ENCODE measurements at places on chromosomes 11 and 22.

DNA sequence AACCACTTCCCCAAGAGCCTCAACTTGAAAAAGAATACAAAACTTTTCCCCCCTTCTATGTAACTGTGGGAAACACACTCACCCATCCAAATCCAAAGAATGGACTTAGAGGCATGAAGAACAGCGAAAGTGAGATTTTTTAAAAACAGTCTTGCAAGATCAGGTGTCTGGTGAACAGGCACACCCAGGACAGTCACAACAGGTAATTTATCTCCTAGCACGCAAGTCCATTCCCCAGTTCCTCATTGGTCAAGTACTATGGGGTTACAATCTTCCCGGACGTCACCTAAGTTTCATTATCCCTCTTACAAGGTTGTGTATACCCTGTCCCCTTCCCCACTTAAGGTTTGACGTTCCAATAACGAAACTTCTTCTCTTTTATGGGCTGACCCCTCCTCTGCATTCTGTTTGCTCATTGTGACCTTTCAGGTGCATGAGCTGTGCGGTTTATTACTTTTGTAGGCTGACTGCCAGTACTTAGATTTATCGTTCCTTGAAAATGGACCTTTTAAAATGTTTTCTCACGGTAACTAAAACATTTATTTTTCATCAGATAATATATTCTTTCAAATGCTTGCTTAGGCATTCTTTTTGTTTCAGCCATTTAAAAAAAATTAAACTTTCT, 1401.9 kb downstream of the FAM181B start:
- DNase-seq, result no peak

DNA sequence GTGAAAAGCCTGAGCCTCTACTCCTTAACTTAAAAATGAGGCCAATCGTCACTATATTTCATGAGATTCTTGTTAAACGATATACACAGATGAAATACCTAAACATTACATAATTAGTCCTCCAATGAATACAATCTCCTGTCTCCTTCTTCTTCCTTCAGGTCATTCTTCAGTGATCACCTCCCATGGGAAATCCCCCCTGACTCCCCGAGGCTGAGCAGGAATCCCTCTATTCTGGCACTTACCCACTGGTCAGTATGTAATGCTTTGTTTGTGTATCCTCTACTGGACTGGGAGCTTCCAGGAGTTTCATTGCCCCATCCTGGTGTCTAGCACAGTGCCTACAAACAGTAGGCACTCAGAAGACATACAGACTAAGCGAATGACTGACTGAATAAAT, 52.3 kb downstream of the RAB38 start:
- DNase-seq, result no peak

DNA sequence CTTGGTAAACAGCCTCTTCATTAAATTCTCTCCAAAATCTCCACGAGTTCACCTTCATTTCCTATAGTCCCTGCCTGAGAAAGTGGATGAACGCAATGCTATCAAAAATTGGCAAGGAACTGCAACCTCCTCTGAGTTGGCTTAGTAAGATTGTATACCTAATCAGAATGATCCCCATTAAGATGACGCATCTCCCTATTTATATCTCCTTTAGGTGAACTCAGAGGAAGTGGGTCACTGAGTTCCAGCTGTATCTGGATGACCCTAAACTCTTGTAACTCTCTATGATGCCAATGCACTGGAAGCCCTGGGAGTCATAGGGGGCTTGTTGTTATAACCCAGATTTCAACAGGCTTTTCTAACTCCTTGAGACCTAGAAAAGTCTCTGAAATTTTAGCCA, 48.2 kb downstream of the OR10A6 start:
- DNase-seq, result no peak

- DNase-seq, result peak; percentile 69
Observed at GRCh38 chr11:128757235-128757711, 63.4 kb downstream of the FLI1 start.

DNA sequence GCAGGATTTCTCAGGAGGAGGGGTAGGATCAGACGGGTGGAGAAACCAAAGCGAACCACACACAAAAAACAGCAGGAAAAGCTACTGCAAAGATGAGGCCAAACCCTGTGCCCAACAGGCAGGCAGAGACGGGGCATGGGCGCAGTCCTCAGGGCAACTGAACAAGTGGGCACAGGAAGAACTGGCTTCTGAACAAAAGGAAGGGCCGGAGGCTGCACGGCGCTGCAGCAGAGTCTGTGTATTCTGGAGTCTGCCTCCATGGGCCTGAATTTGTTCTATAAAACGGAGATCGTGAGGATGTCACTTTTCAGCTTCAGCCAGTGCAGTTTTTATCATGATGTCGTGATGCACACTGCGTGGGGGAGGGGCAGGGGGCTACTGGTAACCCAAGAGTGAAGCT, 1026.0 kb downstream of the TBC1D22A start:
- no peak for DNase-seq

DNA sequence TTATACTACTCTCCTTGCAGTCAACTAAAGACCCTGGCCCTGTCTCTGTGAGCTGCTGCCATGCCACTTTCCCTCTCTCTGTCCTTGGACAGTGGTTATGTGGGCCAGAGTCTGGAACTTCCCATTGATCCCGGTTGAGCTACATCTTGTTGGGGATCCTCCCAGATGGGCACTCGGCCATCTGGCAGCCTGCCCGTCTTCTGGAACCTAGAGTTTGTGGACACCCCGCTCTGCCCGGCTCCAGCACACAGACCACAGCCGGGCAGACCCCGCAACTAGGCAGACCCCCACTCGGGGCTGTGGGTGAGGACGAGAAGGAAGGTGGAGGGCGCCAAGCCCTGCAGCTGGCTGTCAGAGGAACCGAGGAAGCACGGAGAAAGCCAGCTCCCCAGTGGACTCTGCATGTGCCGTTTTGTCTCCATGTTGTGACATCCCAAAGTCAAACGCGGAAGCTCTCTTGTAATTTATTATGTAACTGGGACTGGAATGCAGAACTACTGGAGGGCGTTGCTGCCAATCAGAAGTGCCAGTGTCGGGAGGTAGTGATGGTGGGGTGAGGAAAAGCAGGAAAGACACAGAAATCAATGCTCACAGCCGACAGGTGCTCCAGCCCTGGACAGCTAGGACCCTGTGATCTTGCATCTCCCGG, 207.7 kb downstream of the CEP164 start:
- peak; percentile 8 for DNase-seq

- DNase-seq, result peak; percentile 94
Observed at GRCh38 chr11:126062679-126063506, at the start of gene CDON. CDON (minus strand) TSS chr11:126062866; CDS start chr11:126023476, 39,390 bp downstream.

GRCh38 chr11:114070464-114071139, 11.1 kb downstream of the ZBTB16 start:
- no peak for DNase-seq

DNA sequence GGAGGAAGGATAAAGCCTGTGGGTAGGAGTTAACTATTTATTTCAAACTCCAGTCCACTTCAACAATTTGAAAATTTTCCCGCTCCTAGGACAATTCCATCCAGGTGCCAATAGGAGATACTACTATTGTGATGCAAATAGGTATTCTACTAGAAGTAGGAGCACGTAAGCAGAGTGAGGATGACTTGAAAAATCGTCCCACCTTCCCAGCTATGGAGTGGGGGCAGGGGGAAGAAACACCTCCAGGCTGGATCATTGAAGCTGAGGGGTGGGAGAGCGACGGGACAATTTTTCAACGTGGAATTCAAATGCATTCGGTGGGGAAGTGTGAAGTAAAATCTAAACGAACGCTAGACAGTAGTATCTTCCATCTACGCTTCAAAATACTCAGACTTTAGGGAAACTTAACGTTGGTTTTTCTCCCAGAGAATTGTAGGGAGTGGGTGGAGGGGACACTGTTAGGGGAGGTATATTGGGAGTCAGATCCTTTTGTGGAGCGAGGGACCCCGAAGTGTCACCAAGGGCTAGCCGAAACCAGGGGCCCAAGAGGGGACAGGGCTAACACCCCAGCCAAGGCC, 523 bp upstream of the ARHGAP42 start:
- no peak for DNase-seq

GRCh38 chr11:103862094-103862801, 174.2 kb upstream of the DDI1 start:
- no peak for DNase-seq

- no peak for DNase-seq
Observed at GRCh38 chr11:60566776-60567175, 51.6 kb downstream of the MS4A13 start.

DNA sequence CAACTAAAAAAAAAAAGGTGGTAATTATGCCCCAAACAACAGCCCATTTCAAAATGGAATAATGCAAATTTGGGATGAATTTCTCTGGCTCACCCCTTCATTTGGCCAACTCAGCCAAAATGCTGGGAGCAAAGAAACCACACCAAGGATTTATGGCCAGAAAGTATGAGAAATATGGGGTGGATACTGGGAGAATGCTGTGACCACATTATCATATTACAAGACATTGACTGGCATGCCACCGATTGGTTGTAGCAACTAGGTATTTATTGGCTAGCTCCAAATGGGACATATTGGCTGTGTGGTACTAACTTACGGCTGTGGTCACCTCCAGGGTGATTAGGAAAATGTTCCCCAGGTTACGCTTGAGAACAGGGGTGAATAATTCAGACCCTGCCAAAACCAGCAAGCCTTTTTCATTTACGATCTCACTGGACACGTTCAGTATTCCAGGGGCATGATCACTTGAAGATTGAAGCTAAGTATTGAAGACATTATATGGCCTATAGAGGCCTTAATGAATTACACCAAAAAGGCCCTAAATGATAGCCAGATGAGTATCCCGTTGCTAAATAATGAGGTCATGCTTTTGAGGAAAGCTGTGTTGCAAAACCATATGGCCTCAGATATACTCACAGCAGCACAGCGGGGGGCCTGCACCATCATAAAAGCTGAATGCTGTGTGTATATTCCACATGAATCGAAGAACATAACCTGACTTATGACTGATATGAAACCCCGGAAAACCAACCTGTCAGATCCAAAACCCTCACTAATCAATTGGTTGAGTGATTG, 3.8 kb upstream of the FDX1 start:
- DNase-seq, result peak; percentile 12

GRCh38 chr11:117442869-117443239, 115.2 kb downstream of the CEP164 start:
- DNase-seq, result no peak

DNA sequence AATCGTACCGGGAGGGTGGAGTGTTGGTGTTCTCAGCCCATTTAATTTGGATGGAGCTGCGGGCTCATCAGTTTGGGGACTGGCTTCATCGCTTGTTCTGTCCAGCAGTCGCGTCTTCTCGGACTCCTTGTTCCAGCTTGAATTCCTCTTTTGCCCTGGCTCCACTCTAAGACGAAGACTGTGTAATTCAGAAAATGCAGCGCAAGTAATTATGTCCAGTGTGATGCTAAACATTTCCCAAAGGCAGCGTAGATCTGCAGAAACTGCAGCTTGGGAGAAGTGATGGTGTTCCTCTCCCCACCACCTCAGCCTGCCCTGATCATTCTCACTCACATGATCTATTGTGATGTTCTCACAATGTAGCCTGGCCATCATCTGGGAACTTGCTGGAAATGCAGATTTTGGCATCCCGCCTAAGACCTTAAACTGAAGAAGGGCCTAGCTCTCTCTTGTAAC, 666 bp downstream of the SLC25A18 start:
- DNase-seq, result no peak

- DNase-seq, result no peak
Observed at GRCh38 chr11:7691759-7692350, 14.4 kb downstream of the OVCH2 start.

DNA sequence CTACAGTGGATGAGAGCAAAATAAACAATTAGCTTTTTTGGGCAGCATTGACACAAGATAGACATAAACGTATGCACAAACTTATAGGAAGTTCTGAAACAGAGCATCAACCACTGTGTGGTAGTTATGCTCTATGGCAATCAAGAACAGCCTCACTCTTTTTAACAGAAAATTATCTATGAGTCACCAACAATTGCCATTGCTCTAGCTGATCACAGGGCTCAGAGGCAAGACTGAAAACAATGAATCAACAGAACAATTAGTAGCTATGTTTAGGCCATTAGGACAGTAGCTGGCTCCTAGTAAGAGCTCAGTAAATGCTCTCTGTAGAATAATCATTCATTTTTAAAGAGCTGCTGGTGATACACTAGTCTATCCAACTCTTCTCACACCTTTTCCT, 34.9 kb upstream of the PICALM start:
- DNase-seq, result no peak

- no peak for DNase-seq
Observed at GRCh38 chr11:114057147-114057546, 2.4 kb upstream of the ZBTB16 start.

- no peak for DNase-seq
Observed at GRCh38 chr22:19905347-19906276, 36.0 kb upstream of the COMT start.

GRCh38 chr11:113563766-113564526, 88.7 kb upstream of the DRD2 start:
- peak; percentile 58 for DNase-seq

- no peak for DNase-seq
Observed at GRCh38 chr11:88312628-88313027, 24.9 kb downstream of the CTSC start.

DNA sequence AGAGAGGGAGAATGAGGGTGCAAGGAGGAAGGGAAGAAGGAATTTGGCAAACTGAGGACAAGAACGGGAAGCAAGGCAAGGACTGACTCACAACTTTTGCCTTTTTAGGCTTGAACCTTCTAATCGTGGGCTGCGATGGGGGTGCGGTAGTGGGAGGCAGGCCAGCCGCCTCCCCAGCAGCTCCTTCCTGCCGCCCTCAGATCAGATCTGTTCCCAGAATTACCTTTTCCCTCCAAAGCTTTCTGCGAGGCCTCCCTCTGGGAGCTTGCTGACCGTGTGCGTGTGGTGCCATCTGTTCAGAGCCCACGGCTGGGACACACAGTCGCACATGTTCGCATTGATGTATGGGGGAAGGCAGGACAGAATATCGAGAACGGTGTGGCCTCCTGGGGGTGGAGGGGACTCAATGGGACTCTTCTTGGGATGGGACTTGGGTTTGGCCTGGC, 86.9 kb upstream of the PARVA start:
- no peak for DNase-seq

DNA sequence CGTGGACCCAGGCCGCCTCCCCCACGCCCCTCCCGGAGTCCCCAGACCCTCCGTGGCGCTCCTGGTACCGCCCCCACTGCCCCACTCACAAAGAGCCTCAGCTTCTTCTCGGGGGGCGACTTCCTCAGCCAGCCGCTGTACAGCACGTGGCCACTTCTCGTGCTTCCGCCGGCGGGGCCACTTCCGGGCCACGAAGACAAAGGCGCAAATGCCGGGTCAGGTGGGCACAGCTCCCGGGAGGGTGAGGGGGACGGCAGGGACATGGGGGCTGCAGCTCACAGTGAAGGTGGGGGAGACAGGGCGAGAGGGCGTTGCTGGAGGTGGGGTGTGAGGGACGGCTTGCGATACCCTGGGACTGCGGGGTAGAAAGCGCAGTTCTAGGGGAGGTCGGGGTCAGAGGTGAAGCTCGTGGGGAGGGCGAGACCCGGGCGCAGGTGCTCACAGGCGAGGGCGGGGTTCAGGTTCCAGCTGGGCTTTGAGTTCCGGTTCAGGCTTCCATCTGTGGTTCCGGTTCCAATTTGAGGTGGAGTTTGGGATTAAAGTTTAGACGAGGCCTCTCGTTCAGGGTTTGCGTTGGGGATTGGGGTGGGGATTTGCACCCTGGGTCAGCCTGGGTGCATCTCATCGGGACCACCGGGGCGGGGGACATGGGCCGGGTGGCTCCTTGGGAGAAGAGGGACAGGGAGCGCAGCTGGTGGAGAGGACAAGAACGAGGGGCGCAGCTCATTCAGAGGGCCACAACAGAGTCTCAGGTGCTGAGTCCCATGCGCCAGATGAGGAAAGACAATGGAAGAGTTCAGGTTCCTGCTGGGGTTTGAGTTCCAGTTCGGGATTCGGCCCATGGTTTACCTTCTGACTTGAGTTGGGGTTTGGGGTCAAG, at the start of gene GAB4:
Gene GAB4 (minus strand): TSS at position 371 of the 880 bp plus-strand sequence. CDS start 108 bp downstream, at position 263.
- no peak for DNase-seq

GRCh38 chr22:22711532-22711913, 67.1 kb downstream of the GGTLC2 start:
- DNase-seq, result no peak

Measured in epithelial cell of esophagus (primary cell).